A549 (cell line): ENCODE measurements at places on chromosomes 6 and 20.

GRCh38 chr6:73079611-73079955, 145.7 kb downstream of the KHDC1L start:
- peak; percentile 38 for DNase-seq

GRCh38 chr6:71288228-71289038, at the start of gene OGFRL1:
Gene OGFRL1 (plus strand): TSS chr6:71288811. CDS start chr6:71288937, 126 bp downstream.
- DNase-seq: peak; percentile 57

GRCh38 chr20:3712279-3712873, at the start of gene SIGLEC1:
Gene SIGLEC1 (minus strand): TSS chr20:3712600. CDS start chr20:3707128, 5,472 bp downstream.
- DNase-seq: no peak

DNA sequence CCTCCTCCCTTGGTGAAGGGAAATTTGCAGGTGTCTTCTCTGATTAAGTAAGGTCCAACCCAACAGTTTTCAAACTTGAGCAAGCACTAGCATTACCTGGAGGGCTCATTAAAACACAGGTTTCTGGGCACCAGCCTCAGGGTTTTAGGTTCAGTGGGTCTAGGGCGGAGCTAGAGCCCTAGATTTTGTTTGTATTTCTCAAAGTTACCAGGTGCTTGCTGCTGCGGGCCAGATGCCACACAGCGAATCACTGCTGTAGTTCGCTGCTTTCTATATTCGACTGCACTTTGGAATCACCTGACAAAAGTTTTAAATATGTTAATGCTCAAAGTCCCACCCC, 869 bp downstream of the COL21A1 start:
- DNase-seq: no peak

DNA sequence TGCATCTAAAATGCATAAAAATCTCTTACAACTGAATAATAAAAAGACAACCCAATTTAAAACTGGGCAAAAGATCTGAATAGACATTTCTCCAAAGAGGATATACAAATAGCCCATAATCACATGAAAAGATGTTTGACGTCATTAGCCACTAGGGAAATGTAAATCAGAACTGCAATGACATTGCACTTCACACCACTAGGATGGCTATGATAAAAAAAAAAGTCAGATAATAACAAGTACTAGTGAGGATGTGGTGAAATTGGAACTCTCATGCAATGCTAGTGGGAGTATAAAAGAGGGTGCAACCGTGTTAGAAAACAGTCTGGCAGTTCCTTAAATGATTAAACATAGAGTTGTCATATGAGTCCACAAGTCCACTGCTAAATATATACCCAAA, 24.3 kb upstream of the TBX18 start:
- DNase-seq: no peak
